ENCODE measurements at places on chromosomes 3 and 15.

GRCh38 chr3:60645801-60646200 is 605.5 kb downstream of the FHIT start:
- no peak for DNase-seq

- DNase-seq = no peak
Observed at GRCh38 chr3:121630355-121630754, 30.3 kb downstream of the HCLS1 start.

GRCh38 chr3:111729087-111729846 is 129.8 kb upstream of the PHLDB2 start:
- no peak for DNase-seq

GRCh38 chr3:173397161-173398110 is at the start of gene NLGN1:
NLGN1 (plus strand) TSS chr3:173397744.
- DNase-seq = no peak

- DNase-seq = no peak
Observed at GRCh38 chr3:145911016-145911415, 250.0 kb downstream of the PLOD2 start.

DNA sequence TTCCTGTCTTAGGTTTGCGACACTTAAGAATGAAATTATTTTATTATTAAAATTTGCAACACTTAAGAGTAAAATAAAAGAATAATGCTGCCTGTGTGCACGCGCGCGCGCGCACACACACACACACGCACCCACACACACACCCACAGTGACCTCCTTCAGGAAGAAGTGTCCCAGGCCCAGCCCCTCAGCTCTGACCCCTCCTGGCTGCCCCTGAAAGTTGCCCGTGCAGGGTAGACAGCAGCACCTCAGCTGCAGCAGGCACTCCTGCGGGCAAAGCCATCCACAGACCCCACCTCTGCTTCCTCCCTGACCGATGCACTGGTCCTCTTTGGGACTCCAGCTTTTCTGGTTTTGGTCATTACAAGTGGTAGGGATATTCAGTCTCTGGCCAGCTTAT is 478.2 kb downstream of the NTRK3 start:
- no peak for DNase-seq

DNA sequence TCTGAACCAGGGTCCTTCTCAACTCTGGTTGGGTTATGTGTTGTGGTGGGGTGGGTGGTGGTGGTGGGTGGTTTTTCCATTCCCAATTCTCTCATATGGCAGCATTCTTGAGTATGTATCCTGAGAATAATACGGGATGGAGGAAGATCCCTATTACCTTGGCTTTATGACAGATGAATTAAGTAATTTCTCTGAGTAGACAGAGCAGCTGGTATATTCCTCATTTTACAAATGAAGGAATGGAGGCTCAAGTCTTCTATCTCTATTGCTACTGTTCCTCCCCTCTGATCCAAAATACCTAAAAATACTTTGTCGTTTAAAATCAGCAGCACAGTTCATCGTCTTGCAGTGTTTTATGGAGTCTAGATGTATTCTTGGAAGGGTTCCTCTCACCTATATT is 10.4 kb downstream of the GYG1 start:
- DNase-seq = no peak

- no peak for DNase-seq
Observed at GRCh38 chr3:65633018-65633638, 405.6 kb downstream of the MAGI1 start.

DNA sequence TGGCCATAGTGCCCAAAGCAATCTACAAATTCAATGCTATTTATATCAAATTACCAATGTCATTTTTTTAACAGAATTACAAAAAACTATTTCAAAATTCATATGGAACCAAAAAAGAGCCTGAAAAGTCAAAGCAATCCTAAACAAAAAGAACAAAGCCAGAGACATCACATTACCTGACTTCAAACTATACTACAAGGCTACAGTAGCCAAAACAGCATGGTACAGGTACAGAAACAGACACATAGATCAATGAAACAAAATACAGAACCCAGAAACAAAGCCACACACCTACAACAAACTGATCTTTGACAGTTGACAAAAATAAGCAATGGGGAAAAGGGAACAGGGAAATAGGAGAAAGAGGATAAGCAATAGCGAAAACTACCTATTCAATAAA is 26.6 kb upstream of the THSD4 start:
- no peak for DNase-seq

Measured in stimulated activated CD4-positive, alpha-beta T cell treated with anti-CD3 and anti-CD28 coated beads, TNF-alpha, amount 100 ng/mL, for 1 hour (primary cell).